ENCODE measurements at places on chromosomes 7 and 10.

GRCh38 chr10:7028809-7029166 is 382.0 kb downstream of the SFMBT2 start:
- DNase-seq = no peak

- DNase-seq = no peak
Observed at GRCh38 chr10:58158806-58159205, 108.9 kb downstream of the IPMK start.

- no peak for DNase-seq
Observed at GRCh38 chr7:33982425-33982786, 77.1 kb downstream of the BMPER start.

DNA sequence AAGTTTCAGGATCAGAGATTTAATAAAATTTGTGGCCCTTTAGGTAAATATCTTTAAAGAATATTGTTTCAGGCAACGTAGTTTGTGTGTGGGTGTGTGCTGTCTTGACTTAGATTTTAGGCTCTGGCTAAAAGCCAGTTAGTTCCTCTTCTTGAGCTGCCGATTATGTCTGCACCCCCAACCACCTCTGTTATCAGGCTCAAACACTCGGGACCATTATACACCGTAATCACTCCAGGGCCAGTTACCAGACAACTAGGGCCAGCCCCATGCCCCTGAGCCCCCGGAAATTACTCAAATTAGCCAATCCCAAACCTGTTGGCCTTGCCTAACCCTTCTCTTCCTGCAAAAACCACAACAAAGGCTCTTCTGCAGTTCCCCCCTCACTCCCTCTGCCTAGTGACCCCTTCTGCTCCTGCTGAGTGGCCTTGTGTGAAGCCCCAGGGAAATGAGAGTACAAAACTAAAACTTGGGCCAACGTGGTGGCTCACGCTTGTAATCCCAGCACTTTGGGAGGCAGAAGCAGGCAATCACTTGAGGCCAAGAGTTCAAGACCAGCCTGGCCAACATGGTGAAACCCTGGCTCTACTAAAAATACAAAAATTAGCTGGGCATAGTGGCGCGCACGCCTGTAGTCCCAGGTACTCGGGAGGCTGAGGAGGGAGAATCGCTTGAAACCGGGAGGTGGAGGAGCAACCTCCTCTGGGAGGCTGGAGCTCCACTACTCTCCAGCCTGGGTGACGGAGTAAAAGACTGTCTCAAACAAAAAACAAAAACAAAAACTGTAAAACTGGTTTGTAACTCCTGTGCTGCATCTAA is 9.2 kb upstream of the HNRNPF start:
- DNase-seq = no peak

GRCh38 chr7:28487487-28487886 is 75.2 kb downstream of the CREB5 start:
- DNase-seq = no peak

GRCh38 chr7:36944838-36945237 is 220.5 kb upstream of the AOAH start:
- DNase-seq = no peak

DNA sequence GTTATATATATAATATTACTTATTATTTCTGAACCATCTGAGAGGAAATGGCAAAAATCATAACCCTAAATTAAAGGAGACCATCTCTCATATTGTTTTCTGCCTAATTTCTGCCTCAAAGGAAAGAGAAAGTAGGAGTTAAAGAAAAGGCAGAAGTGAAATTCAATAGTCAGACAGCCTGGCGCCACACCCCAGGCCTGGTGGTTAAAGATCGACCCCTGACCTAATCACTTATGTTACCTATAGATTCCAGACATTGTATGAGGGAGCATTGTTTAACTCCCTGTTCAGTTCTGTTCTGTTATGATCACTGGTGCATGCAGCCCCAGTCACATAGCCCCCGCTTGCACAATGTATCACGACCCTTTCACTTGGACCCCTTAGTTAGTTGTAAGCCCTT is 24.9 kb upstream of the CHST3 start:
- DNase-seq = no peak

DNA sequence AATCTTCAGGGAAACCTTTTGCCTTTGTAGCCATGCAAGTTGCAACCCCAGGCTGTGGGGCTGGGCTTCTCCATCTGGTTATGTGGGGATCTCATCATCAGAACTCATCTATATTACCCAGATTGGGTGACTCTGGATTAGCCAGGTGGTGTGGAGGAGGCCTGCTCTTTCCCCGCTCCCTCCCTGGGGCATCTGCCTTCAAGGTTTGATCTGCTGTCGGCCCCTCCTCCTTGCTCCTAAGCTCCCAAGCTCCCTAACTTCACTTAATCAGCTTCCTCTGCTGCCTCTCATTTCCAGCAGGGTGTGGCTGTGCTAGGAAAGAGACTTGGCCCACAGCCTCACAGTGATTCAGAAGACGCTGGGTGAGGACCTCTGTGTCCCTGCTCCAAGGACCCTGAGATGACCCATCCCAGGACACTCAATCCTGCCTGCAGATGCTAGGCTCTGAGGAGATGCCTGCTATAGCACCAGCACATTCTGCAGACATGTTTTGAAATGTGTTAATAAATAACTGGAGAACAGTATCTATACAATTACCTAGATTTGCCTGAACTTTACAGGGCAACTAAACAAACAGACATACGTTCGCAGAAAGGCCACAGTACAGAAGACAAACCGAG is 392.1 kb upstream of the PODXL start:
- DNase-seq = no peak

- DNase-seq = no peak
Observed at GRCh38 chr7:141568227-141568626, 17.0 kb downstream of the AGK start.

GRCh38 chr7:149680331-149681025 is 92.9 kb downstream of the ZNF467 start:
- no peak for DNase-seq

DNA sequence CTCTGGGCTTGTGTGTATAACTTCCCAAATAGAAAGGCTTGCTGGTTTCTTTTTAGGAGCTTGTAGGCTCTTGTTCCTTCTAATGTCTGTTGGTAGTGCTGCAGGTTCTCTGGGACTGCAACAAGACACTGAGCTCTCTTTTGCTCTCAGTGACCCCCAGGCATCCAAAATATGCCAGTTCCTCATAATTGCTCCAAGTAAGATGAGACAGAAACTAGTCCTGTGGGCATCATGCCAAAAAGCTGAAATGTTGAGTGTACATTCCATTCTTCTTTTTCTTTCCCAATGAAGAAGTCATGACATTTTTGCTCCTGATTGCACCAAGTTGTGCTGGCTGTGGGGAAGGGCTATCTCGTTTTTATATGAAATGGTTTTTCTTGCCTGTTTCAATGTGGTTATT is 7.1 kb upstream of the BTBD16 start:
- no peak for DNase-seq

DNA sequence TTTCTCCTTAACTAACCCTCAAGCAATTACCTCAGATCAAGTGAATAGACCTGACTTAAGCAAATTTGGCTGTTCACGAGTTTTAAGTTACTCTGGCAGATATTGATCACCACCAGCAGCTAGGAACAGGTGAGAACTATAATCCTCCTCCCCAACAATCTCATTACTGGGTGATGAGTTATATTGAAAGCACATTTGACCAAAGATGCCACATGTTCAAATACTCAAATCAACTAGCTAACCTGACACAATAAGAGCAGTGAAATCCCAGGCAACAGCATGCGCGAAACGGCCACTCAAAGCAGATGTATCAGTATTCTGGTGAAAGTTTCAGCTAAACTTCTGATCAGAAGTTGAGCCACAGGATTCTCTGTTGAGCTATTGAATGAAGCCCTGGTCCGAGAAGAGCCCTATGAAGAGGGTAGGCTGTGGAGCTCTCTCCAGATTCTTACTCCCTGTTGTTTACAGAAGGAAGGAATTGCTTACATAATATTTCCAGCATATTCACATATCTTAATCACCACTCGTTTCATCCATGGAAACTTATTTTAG is 52.6 kb downstream of the CAV1 start:
- no peak for DNase-seq

GRCh38 chr7:15851201-15851600 is 164.7 kb upstream of the MEOX2 start:
- DNase-seq = no peak

GRCh38 chr10:113159563-113159962 is 209.5 kb downstream of the TCF7L2 start:
- DNase-seq = no peak

DNA sequence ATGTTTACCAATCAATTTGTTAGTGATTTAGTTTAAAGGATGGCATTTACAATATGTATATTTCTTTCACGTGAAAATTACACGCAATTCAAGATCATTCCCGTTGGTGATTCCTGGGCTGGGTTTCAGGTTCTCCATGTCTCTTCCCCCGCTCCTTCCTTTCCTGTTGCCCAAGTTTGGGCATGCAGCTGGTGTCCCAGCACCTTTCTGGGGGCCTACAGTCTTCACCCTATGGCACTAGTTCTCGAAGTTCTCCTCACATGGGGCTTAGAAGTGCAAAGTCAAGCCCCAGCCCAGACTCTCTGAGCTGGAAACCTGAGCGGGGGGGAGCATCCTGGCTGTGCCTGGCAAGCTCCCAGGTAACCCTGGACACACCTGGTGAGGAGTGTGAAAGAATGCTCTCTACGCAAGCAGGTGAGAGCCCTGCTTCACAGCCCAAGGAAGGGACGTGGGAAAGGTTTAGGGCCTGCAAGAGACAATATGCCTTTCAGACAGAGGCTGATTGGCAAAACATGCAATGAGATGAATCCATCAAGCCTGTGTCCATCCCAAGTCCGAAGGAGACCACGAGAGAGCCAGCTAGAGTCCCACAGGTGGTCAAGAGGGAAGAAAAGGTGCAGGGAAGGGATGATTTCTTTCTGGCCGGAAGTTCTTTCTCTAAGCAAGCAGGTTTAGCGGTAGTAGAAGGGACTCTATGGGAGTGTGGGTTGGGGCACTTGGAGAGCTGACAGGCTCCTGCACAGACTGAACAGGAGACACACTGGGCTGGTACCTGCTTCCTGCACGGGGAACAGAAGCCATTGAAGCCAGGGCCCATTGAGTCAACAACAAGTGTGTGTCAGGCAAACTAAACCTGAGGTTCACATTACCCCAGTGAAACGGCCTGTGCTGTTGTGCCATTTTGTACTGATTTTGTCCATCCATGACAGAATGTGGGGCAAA is 131.1 kb downstream of the ADARB2 start:
- no peak for DNase-seq

GRCh38 chr10:72045586-72045985 is 42.8 kb downstream of the SPOCK2 start:
- DNase-seq = no peak

- DNase-seq = no peak
Observed at GRCh38 chr7:69122953-69123352, 475.3 kb upstream of the AUTS2 start.

DNA sequence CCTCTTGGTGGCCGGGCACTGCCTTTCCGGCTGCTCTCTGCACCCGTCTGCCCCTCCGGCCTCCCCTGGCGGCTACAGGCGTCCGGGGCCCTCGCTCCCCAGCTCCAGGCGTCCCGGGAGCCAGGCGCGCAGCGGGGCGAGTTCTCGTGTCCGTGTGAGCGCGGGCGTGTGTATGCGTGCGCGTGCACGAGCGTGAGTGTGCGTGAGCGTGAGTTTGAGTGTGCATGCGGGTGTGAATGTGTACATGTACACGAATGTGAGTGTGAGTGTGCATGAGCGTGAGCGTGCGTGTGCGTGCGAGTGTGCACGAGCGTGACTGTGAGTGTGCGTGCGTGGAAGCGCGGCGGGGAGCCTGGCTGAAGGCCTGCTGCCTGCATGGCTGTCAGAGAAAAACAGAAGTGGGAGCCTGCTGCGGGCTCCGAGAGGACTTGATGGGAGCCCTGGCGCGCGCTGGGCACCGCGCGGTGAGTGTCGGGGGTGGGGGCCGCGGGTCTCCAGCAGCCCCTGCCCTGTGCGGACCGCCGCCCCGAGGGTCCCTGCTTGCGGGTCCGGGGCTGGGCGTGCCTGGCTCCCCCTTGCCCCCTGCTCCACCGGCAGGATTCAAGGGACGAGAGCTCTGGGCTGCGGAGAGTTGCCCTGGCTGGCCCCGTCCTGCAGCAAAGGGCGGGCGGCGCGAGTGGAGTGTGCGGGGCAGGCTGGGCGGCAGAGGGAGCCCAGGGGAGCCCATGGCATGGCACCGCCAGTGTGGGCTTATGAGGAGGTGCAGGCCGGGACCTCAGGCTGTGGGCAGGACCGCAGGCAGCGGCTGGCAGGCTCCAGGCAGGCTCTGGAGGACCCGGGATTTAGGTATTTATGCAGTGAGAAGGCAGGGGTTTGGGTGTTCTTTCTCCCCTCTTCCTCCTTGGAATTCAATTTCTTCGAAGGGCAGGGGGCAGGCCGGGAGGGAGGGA is 75.8 kb upstream of the EN2 start:
- DNase-seq = no peak

DNA sequence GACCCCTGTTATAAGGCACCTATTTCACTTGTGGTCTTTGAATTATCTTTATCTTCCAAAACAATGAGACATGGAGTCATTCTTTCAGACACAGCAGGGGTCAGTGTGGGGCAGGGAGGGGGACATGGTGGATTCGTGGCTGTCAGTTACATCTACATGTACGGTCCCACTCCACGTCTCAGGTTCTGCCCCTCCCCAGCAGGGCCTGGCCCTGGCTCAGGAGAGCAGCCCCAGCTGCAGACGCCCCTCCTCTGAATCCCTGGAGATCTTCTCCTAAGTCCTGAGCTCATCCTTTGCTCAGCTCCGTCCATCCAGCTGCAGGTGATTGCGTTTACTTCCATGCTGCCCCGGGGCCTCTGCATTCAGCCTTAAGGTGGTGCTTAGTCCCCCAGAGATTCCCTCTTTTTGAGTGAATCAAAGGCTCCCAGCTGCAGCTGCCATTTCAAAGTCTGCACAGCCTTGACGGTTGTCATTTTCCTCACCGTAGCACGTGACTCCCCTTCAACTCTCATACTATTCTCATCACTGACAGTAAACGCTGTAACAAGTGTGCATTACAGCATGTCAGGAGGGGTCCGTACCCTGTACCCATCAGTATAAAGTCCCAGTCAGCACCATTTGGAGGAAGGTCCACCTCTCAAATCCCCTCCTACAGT is 113.4 kb upstream of the TCERG1L start:
- no peak for DNase-seq

- no peak for DNase-seq
Observed at GRCh38 chr10:4241724-4242345, 456.8 kb upstream of the KLF6 start.

DNA sequence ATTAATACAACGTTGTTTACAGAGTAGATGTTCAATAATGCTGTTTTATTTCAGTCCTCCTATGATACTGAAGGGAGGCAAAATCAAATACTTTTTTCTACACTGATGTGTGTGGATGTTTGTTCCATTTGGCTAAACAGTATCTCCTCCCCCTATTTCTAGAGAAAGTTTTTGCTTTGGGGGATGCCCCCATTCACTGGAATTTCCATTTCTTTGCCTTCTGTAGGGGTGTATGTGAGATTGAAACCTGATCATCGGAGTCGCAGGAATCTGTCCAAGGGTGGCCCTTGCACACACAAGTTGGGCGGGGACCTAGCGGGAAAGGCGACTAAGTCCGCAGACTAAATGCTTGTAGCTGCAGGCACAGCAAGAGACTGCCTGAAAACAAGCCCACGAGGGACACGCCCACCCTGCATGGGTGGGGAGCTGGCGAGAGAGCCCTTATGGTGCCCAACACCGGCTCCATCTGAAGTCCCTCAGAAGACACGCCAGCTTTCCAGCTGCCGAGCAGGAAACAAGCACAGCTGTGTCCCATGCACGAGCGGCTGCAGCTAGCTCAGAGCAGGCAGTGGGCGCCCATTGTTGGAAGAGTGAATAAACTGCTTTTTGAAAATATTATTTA is 58.0 kb downstream of the ESYT2 start:
- no peak for DNase-seq
